Endothelial cell of umbilical vein (primary cell): ENCODE measurements at places on chromosomes 6 and 20. TPM values are rescaled to one million over a fixed set of nuclear protein-coding genes. Genes with fewer than 3 reads are reported as not detected.

The CSE1L gene
- 109 and 118 TPM in 2 replicates for total RNA-seq

The DEF6 gene
- total RNA-seq: 0.77 and 1.0 TPM in 2 replicates

The VTA1 gene
- total RNA-seq: 40.9 and 45.8 TPM in 2 replicates

The SLC17A1 gene
- total RNA-seq: not detected in 2 replicates

The METTL24 gene
- not detected in 2 replicates for total RNA-seq

The PGC gene
- not detected in 2 replicates for total RNA-seq

The HDGFL1 gene
- total RNA-seq: not detected in 2 replicates

The MATN4 gene
- total RNA-seq: 0.14 TPM in 1 of 2 replicates, not detected in the other

The SLC22A2 gene
- total RNA-seq: not detected in 2 replicates

The CCN5 gene
- total RNA-seq: not detected in 2 replicates

The SLC32A1 gene
- total RNA-seq: not detected in 2 replicates

The RALGAPB gene
- total RNA-seq: 36.4 and 38.7 TPM in 2 replicates

The ISM1 gene
- not detected in 2 replicates for total RNA-seq

DNA sequence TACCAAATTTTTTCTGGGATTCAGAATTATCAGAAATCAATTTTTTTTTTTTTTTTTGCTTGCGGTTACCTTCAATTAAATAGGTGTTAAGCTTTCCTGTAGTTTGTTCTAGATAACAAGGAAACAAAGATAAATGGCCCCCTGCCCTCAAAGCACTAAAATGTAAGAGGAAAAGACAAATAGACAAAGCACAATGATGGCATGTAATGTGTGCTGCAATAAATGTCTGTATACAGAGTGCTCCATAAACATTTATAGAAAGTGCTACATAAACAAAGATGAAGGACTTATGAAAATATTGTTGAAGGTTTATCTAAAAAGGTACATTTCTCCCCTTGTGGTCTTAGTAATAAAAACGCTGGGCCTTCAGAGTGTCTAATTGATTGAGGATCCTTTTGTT lies 384.6 kb downstream of the PKHD1 start:
- no peaks in the 10 kb centered on the region for H3K36me3 ChIP-seq
- no peaks in the 10 kb centered on the region for H3K27me3 ChIP-seq
- DNase-seq: no peak
- no peaks in the 10 kb centered on the region for H3K4me1 ChIP-seq
- H3K4me3 ChIP-seq: no peak overlapping the region
- H3K27ac ChIP-seq: no peak overlapping the region

DNA sequence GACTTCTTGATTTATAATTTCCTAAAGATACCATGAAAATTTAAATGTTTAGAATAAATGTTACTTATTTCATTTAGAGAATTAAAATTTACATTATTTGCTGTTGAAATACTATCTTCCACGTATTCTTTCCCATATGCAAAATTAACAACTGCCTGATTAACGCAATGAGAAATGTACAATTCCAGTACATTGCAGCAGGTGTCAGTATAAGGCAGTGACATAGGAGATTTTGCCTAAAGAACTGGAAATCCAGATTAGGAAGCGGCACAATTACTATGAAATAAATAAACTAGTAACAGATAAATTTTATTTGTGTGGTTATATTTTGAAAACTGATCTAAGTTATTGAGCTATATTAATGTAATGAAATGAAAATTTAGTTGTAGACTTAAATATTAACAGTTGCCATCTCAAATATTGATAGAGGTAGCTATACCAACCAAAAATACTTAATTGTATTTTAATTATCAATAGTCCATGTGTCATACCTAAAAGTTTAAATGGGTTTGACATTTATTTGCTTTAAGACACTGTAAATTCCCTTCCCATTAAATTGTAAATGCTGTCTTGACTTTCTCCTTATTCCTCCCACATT lies 300.2 kb downstream of the UTRN start:
- peak; percentile 59 for DNase-seq
- H3K27ac ChIP-seq: no peak overlapping the region
- no peaks in the 10 kb centered on the region for H3K27me3 ChIP-seq
- no peak overlapping the region for H3K4me3 ChIP-seq

DNA sequence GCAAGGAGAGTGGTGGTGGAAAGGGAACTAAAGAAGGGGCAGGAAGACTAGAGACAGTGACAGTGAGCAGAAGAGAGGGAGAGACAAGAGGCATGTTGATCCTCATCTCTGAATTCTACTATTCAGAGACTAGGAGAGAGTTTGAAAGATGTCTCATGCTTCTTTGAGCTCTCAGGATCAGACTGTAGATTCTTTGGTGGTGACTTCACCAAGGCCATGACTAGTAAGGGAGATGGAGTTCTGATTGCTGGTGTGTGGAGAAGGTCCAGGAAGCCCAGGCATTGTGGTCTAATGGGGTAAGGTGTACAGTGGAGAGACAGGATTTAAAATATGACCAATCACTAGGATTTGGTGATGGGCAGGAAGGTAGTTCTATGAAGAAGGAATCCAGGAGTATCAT lies 713 bp downstream of the WFDC9 start:
- H3K4me3 ChIP-seq: no peak overlapping the region
- no peak for DNase-seq
- H3K36me3 ChIP-seq: no peaks in the 10 kb centered on the region

DNA sequence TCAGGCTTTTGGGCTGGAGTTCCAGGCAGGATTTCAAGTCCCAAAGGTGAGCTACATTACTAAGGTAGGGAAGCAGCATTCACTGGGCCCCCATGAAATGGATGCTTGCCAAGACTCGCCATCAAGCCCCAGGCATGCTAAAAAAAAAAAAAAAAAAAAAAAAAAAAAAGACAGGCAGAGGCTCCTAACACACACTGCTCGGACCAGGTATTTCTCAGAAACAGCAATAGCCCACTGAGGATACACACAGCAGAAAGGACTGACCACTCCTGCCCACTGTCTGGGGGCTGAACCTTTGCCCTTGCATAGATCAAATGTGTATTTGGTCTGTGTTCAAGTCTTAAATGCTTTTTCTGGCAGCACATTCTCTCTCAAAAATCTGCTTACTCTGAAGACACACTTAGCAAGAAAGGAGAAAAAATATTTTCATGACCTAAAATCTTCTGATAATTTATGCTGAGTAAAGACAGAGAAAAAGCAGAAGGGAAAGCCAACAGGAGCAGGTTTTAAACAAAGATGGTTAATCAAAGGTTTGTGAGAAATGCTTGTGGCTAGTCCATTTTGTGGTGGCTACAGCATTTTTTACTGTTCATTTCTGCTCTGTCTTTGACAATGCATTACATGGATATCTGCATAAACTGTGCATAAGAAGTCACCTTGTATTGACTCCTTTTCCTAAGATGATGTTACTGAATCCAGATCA lies 37.9 kb upstream of the BEND6 start:
- no peak overlapping the region for H3K4me3 ChIP-seq
- H3K27me3 ChIP-seq: no peaks in the 10 kb centered on the region
- H3K36me3 ChIP-seq: no peaks in the 10 kb centered on the region
- H3K4me1 ChIP-seq: no peaks in the 10 kb centered on the region
- H3K27ac ChIP-seq: no peak overlapping the region
- DNase-seq: no peak

GRCh38 chr6:109263873-109264700 lies 118.2 kb downstream of the CD164 start:
- no peak for DNase-seq
- peaks cover 3% of the 10 kb centered on the region for H3K27me3 ChIP-seq
- no peak overlapping the region for H3K27ac ChIP-seq
- no peaks in the 10 kb centered on the region for H3K4me1 ChIP-seq
- no peak overlapping the region for H3K4me3 ChIP-seq

DNA sequence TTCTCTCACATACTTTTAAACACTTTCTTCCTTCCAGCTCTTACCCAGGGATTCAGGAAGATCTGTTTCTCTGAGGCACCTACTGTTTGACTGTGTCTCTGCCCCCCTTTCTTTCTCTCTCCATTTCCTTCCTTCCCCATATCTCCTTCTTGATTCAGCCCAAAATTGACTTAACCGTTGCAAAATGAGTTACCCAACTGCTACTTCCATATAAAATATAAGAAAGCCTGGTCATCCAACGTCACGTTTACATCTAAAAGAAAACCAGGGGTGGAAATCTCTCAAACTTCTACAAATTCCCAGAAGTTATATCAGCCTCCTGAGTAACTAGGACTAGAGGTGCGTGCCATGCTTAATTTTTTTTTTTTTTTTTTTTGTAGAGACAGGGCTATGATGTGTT lies 95.2 kb upstream of the INSM1 start:
- DNase-seq: no peak
- no peak overlapping the region for H3K27ac ChIP-seq
- no peak overlapping the region for H3K4me3 ChIP-seq
- H3K36me3 ChIP-seq: no peaks in the 10 kb centered on the region
- peaks cover 9% of the 10 kb centered on the region for H3K27me3 ChIP-seq

DNA sequence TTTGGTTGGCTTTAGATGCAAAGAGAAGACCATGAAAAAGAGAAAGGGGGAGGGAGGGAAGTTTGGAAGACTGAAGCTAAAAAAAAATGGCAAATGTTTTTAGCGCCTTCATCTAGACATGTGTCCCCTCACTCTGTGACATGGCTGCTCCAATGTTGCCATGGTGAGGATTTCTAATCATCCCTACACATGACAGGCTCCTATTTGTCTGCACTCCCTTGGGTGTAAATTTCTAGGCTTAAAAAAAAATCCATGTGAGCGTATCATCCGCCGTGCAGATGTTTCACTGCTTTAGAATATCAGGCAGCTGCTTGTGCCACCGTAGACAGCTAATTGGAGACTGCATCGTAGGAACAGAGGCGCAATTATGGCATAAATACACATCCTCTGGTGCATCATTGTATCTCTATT lies 761.1 kb upstream of the MMS22L start:
- H3K36me3 ChIP-seq: no peaks in the 10 kb centered on the region
- DNase-seq: no peak
- no peaks in the 10 kb centered on the region for H3K4me1 ChIP-seq
- H3K27ac ChIP-seq: no peak overlapping the region
- H3K4me3 ChIP-seq: no peak overlapping the region

DNA sequence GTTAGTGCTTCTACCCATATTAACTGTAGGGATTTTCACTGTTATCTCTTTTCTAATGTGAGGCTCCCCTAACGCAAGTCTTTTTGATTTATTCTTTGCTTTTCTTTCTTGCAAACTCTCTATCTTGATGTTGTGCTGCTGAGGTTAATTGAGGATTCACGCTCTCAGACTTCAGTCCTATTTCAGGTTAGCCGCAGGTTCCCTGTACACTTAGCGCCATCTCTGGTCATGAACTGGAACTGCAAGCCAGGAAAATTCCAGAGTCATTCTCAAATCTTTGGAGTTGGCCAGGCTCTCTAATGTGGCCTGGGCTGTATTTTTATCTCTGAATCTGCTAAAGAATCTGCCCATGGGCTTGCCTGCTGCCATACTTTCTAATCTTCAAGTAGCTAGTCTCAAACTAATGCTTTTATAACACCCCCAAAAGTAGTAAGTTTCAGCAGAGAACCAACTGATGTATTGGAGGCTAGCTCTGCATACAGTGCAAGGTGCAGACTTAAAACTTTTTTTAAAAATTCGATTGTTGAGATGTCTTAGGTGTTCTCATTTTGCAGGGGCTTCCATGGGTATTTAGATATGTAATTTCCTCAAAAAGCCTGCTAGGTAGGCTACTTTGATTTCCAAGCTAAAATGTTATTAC lies 91.1 kb upstream of the OPRM1 start:
- H3K36me3 ChIP-seq: no peaks in the 10 kb centered on the region
- H3K27ac ChIP-seq: no peak overlapping the region
- H3K4me1 ChIP-seq: no peaks in the 10 kb centered on the region
- no peak overlapping the region for H3K4me3 ChIP-seq

GRCh38 chr6:32086661-32087573 lies 22.2 kb downstream of the TNXB start:
- H3K27me3 ChIP-seq: peaks cover 14% of the 10 kb centered on the region
- H3K4me3 ChIP-seq: no peak overlapping the region
- H3K27ac ChIP-seq: no peak overlapping the region
- H3K36me3 ChIP-seq: no peaks in the 10 kb centered on the region

GRCh38 chr6:107304421-107305025 lies 154.8 kb downstream of the PDSS2 start:
- H3K4me3 ChIP-seq: no peak overlapping the region
- no peaks in the 10 kb centered on the region for H3K36me3 ChIP-seq
- no peaks in the 10 kb centered on the region for H3K4me1 ChIP-seq
- no peak overlapping the region for H3K27ac ChIP-seq

- H3K4me1 ChIP-seq: no peaks in the 10 kb centered on the region
- H3K27me3 ChIP-seq: peaks cover 1% of the 10 kb centered on the region
- H3K27ac ChIP-seq: no peak overlapping the region
- DNase-seq: peak; percentile 10
- H3K4me3 ChIP-seq: no peak overlapping the region
- no peaks in the 10 kb centered on the region for H3K36me3 ChIP-seq
Measured at GRCh38 chr6:151154418-151154817, 85.3 kb upstream of the AKAP12 start.

DNA sequence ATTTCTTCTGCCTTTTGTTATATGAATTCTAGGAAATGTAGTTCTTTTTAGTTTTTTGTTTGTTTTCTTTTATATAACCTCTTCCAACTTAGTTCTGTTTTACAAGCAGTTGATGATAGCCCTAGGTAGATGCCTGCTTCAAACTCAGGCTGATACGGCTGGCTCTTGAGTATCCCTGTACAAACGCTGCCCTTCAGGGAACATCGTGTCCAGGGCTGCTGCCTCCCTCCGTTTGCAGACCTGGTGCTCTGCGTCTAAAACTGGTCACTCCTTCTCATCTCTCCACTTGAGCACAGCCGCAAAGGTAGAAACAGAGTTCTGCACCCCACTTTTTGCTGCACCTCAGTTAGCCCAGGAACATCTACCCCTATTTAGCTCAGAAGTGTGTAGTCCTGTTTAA lies 310.1 kb downstream of the PRL start:
- no peak overlapping the region for H3K4me3 ChIP-seq
- no peaks in the 10 kb centered on the region for H3K36me3 ChIP-seq
- peaks cover 33% of the 10 kb centered on the region for H3K4me1 ChIP-seq
- H3K27me3 ChIP-seq: no peaks in the 10 kb centered on the region
- peak overlapping the region; percentile 88 for H3K27ac ChIP-seq
- DNase-seq: no peak

DNA sequence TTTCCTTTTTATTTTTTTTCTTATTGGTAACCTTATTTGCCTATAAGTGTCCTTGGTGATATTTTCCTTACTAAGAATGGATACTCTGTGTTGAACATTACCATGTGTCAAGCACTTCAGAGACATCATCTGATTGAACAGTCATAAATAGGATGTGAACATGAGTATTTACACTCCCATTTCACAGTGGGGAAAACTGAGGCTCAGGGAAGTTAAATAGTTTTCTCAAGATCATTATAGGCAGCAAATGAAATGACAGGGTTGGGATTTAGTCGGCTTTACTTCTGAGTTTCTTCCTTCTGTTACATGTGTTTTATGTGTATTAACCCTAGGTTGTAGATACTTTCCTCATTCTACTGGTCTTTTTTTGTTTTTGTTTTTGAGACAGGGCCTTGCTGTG lies 35.3 kb downstream of the TPX2 start:
- H3K27me3 ChIP-seq: no peaks in the 10 kb centered on the region
- no peaks in the 10 kb centered on the region for H3K4me1 ChIP-seq
- no peak overlapping the region for H3K27ac ChIP-seq
- H3K4me3 ChIP-seq: no peak overlapping the region
- H3K36me3 ChIP-seq: no peaks in the 10 kb centered on the region

GRCh38 chr6:4363656-4364055 lies 228.3 kb upstream of the ECI2 start:
- H3K27me3 ChIP-seq: no peaks in the 10 kb centered on the region
- no peaks in the 10 kb centered on the region for H3K36me3 ChIP-seq
- H3K4me3 ChIP-seq: no peak overlapping the region
- H3K27ac ChIP-seq: no peak overlapping the region
